CD4-positive, CD25-positive, alpha-beta regulatory T cell (primary cell): ENCODE measurements at places on chromosomes 1 and 21. TPM values are rescaled to one million over a fixed set of nuclear protein-coding genes. Genes with fewer than 3 reads are reported as not detected.
A peak's percentile ranks its signal among the peaks of the same experiment; 100 is the strongest.

DNA sequence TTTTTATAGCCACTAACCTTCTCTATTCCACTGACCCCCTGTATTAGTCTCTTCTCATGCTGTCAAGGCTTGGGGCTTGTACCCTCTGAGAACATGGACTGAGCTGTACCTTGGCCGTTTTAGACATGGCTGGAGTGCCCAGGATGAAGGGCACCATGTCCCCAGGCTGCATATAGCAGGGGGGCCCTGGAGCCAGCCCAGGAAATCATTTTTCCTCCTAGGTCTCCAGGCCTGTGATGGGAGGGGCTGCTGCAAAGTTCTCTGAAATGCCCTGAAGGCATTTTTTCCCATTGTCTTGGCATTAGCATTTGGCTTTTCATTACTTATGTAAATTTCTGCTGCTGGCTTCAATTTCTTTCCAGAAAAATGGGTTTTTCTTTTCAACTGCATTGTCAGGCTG is 119.5 kb downstream of the NTMT2 start:
- DNase-seq: no peak

DNA sequence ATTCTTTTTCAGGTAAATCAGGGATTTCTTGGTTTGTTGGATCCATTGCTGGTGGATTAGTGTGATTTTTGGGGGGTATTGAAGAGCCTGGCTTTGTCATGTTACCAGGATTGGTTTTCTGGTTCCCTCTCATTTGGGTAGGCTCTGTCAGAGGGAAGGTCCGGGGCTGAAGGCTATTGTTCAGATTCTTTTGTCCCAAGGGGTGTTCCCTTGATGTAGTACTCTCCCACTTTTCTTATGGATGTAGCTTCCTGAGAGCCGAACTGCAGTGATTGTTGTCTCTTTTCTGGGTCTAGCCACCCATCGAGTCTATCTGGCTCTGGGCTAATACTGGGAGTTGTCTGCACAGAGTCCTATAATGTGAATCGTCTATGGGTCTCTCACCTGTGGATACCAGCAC is 17.6 kb upstream of the CCSAP start:
- no peak for DNase-seq

- DNase-seq: no peak
Measured at GRCh38 chr1:41559331-41559730, 74.8 kb upstream of the EDN2 start.

GRCh38 chr1:151837884-151838221 is 1.8 kb downstream of the C2CD4D start:
- no peak for DNase-seq

DNA sequence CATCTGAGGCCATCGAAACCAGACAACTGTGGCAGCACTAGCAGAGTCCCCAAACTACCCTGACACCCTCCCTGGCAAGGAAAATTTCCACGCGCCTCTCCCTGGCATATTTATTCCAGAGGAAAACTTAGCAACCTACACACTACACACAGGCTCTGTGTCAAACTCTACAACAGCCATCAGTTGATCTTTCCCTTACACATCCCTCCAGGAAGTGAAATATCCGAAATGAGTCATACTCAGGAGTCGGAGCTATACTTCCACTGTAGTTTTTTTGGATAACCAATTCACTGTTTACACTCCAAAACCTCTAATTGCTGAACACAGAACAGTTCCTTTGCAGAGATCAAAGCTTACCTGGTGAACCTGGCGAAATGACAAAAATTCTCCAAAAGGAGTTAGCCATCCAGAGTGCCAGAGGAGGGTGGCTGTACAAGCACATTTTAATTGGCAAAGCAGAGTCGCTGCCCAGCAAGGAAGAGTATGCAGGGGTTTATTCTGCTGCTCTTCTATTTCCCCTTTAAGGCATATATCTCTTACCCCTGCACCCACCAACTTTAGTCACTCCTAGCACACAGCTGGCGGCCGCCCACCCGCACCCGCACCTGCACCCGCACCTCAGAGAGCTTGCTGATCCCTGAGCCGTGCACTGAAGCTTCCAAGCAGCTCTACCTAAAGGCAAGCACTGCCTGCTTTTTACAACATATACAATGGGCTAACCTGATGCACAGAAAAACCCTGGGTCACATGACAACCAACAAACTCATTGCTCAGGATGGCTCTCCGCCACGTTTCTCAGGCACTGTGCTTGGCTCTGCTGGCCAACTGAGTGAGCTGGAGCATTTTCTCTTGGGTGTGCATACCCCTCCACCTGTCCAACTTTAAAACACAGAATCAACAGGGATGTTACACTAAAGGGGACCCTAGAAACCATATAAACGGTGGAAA is 54.9 kb downstream of the CAPZB start:
- DNase-seq: no peak

GRCh38 chr1:196527919-196528318 is 80.3 kb downstream of the KCNT2 start:
- DNase-seq: no peak

DNA sequence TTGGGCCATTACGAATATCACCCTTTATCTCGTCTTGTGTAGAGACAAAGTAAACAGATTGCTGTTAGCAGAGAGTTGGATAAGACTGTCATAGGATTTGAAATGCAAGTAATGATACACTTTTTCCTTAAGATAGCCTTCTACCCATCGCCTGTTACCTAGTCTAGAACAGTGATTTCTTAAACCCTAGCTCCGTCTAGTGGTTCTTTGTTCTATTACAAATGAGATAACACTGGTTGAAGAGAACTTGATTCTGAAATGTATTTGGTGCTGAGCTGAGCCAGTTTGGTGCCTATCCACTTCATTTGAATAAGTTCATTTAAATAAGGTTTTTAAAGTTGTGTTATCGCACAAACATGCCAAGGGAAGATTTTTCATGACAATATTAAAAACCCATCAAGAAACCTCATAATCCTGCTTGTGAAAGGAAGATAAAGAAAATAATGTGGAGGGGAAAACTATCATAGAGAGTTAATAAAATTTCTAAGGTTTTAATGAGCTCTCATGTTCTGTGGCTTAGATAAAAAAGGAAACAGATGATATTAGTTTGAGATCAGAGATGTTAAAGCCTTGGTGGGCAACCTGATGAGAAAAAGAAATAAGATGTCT is 1.5 kb upstream of the KCNH1 start:
- peak; percentile 15 for DNase-seq

- no peak for DNase-seq
Measured at GRCh38 chr1:94884106-94884505, 42.8 kb downstream of the CNN3 start.

GRCh38 chr1:37797750-37798345 is 4.2 kb downstream of the MANEAL start:
- no peak for DNase-seq

COL11A1 gene
- total RNA-seq: not detected

VASH2 gene
- total RNA-seq: 1.7 TPM

HFM1 gene
- total RNA-seq: not detected

KIRREL1 gene
- not detected for total RNA-seq

RUNX1 gene
- total RNA-seq: 133 TPM

NT5C1A gene
- 0.47 TPM for total RNA-seq
